ENCODE measurements at places on chromosomes 16 and 17. TPM values are rescaled to one million over a fixed set of nuclear protein-coding genes. Genes with fewer than 3 reads are reported as not detected.
A peak's percentile ranks its signal among the peaks of the same experiment; 100 is the strongest.

- DNase-seq: no peak
Observed at GRCh38 chr16:12901204-12901596, 198 bp upstream of the SHISA9 start.

- DNase-seq: no peak
Observed at GRCh38 chr17:49588312-49588711, 12.6 kb downstream of the NXPH3 start.

DNA sequence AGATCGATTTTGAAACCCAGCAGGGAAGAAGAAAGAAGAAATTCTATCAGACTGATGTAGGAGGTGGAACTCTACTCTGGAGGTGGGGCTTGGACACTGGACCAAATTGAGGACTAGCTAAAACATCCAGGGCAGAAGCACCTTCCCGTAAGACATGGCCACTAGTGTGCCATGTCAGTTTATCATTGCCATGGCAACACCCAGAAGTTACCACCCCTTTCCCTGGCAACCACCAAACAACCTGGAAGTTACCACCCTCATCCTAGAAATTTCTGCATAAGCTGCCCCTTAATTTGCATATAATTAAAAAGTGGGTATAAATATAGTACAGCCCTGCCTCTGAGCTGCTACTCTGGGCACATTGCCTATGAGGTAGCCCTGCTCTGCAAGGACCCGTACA, 66.7 kb downstream of the NACA2 start:
- no peak for DNase-seq

GRCh38 chr17:750431-751037, 1.5 kb downstream of the GEMIN4 start:
- DNase-seq: peak; percentile 9

DNA sequence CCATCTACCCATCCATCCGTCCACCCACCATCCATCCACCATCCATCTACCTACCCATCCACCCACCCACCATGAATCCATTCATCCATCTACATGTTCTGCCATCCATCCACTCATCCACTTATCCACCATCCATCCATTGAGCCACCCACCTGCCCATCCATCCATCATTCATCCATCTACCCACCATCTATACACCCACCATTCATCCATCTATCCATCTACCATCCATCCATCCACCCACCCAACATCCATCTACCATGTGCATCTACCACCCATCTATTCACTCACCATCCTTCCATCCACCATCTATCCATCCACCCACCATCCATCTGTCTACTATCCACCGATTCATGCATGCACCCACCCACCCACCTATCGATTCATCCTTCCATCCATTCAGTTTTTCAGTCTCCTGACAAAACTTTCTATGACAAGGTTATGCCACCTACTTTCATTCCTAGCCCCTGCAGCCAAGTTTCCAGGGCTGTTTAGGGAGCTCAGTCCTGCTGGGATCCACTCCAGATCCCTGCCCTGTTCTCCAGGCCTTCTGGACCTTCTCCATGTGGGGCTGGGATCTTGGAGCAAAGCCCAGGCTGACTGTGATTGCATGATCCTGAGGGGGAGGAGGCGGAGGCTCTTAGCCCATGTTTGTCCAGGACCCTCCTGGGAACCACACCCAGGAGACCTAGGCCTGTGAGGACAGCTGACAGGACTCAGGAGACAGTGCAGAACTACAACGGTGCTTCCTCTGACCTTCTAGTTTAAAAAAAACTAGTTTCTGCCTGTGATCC, 27.4 kb downstream of the BCO1 start:
- no peak for DNase-seq

DNA sequence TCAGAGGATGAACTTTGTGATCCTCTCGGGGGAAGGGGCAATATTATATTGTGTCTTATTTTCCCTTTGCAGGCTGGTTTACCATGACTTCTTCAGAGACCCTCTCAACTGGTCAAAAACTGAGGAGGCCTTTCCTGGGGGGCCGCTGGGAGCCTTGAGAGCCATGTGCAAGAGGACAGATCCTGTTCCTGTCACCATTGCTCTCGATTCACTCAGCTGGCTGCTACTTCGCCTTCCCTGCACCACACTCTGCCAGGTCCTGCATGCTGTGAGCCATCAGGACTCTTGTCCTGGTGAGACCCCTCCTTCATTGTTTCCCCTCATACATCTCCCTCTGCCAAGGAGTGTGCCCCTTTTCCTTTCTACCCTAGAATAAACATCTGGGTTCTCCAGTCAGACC, 2.5 kb downstream of the ELP5 start:
- DNase-seq: no peak

GRCh38 chr17:46722662-46723285, 95.7 kb downstream of the WNT3 start:
- DNase-seq: no peak

- DNase-seq: no peak
Observed at GRCh38 chr17:80559825-80560251, 15.2 kb downstream of the RPTOR start.

GRCh38 chr17:59804901-59805465, 87.8 kb downstream of the TUBD1 start:
- peak; percentile 63 for DNase-seq

DNA sequence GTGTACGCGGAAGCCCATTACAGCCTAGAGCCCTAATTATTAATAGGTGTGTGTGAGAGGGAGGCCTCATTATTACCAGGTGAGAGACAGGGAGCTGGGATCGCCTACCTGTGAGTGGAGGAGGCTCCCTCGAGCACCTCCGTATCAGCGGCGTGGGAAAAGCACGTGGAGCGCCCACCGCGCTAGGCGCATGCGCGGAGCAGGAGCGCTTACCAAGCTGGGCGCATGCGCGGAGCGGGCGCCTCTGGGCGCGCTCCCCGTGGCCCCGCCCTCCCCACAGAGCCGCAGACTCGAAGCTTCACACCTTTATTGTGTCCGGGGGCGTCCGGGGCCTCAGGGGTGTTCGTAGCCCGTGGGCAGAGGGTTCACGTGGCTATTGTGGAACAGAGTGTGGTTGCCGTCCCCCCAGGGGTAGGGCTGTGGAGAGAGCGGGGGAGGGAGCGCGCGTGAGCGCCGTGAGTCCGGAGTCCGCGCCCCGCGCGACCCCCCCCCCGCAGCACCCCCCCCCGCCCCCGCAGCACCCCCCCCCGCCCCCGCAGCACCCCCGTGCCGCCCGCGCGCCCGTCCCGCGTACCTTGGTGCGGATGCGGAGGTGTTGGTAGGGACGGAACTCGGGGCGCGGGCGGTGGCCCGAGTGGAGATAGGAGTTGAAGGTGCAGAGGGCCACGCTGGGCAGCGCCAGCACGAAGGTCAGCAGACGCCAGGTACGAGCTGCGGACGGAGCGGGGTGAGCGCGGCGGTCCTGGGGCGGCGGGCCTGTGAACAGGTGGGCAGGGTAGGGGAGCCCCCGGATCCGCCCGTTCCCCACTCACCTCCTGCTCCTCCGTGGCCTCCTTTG, 500 bp downstream of the COX6A2 start:
- DNase-seq: peak; percentile 89

DNA sequence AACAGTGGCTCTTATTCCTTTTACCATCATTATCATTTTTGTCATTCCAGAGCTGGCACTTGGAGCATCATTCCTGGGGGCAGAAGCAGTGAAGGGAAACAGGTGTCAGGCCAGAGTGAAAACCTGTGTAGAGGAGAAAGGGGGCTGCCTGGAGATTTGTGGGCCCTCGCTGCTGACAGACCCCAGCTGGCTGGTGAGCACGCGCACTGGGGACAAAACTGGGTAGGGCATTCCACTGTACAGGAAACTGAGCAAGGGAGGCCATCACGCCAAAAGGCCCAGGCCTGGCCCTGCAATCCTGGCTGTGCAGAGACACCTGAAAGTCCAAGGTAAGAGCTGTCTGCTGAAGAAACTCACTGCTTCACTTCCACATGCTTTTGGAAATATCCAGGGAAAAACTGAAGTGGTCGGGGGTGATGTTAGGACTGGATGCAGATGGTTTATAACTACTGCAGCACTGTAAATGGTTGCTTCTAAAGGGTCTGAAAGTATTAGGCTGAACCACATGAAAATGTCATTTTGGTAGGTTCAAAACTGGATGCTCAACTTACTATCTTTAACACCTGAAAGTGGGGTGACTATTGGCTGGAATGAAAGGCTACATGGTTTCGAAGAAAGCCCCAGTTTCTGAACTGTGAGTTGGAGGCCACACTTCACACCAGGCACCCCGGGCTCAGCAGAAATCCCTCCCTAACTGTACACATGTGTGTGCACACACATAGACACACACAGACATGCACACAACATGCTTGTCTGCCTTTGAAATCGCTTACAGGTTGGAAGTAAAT, 225.0 kb downstream of the C16orf78 start:
- no peak for DNase-seq

Gene EARS2
- polyA plus RNA-seq: 36.3 TPM

Gene TNFSF12
- 0.95 TPM for polyA plus RNA-seq

Gene MLKL
- polyA plus RNA-seq: 4.8 TPM

Gene NCOR1
- 37.5 TPM for polyA plus RNA-seq

Gene ANKRD40CL
- polyA plus RNA-seq: not detected

Gene DPEP3
- polyA plus RNA-seq: not detected

Gene GP1BA
- not detected for polyA plus RNA-seq

All from K562 (cell line).